ENCODE measurements at places on chromosomes 12 and 14.

- DNase-seq = peak; percentile 45
Observed at GRCh38 chr12:31205054-31205453, 120.9 kb downstream of the SINHCAF start.

DNA sequence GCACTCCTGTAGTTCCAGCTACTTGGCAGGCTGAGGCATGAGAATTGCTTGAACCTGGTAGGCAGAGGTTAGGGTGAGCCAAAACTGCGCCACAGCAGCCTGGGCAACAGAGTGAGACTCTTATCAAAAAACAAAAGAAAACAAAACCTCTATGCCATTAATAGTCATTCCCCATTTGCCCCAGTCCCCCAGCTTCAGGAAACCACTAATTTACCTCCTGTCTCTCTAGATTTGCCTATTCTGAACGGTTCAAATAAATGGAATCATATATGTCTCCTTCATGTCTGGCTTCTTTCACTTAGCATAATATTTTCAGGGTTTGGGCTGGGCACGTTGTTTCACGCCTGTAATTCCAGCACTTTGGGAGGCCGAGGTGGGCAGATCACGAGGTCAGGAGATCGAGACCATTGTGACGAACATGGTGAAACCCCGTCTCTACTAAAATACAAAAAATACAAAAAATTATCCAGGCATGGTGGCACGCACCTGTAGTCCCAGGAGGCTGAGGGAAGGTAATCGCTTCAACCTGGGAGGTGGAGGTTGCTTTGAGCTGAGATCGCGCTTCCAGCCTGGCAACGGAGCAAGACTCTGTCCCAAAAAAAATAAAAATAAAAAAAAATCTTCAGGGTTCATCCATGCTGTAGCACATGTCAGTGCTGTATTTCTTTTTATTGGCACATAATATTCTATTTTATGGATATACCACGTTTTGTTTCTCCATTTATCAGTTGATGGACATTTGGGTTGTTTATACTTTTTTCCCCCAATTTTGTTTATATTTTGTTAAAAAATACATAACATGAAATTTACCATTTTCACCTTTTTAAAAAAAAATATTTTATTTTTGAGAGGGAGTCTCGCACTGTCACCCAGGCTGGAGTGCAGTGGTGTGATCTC is 31.9 kb downstream of the KNTC1 start:
- peak; percentile 17 for DNase-seq

DNA sequence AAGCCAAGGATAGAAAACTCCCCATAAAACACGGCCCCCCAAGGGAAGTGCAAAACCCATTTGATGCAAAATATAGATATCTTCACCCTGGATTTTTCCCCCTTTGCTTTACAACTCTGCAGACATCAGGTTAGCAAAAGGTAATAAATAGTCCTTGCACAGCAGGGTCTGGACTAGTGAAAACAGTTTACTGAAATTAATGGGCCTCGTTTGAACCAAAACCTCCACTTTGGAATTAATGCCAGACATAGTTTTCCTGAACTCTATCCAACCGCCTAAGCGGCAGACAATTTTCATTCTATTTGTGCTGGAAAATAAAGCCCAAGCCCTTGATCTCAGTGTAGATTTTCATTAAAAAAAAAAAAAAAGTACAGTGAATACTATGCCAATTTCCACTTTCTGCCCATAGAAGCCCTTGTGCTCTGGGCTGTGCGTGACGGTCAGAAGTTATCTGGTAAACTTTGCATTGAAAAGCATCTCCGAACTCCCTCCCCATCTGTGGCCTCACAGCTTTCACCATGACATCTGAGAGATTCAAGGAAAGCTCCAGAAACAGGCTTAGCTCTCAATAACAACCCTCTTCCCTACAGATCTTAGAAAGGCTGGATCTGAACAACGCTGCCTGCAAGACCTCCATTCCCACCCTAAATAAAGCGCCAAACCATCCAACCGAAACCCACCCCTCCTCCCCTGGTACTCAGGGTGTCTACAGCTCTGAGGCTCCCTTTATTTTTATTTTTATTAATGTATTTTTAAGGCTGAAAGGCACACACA is 11.0 kb upstream of the IRF2BPL start:
- DNase-seq = no peak

DNA sequence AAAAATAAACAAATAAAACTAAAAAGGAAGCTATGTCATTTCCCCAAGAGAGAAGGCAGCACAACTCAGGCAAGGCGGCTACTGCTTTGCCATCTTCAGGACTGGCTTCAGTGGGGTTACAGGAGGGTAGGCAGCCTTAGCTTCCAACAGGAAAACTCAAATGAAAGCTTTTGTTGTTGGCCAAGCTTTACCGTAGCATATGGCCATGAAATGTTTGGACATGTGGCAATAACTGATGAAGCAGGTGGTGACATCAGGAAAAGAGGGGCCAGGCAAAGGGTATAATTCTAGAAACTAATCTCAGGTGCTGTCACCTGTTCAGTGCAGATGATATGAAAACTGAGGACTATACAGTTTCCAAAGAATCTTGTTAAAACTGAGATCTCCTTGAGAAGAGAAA is 22.8 kb upstream of the NPFF start:
- no peak for DNase-seq

- no peak for DNase-seq
Observed at GRCh38 chr12:130286741-130287440, 50.8 kb upstream of the PIWIL1 start.

DNA sequence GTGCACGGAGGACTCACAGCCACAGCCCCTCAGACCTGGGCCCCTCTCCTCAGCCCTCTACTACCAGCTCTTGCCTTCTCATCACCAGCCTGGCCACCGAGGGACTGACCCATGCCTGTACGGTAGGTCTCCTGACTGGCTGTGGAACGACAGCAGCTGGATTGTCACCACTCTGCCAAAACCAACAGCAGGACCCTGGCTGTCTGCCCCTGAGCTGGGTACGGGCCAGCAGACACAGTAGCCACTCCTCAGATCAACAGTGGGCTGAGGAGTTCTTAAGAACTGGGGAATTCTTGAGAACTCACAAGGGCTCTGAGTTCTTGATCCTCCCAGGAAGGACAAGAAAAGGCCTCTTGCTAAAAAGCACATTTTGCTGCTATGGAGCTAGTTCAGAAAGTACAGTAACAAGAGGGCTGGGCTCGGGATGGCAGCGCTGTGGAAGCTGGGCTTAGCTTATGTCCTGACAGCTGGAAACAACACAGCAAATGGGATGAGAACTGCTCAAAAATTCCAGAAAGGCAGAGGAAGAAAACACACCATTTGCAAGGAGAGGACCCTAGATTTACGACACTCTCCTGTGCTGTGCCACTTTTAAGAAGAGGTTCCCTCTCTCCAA is 176.4 kb downstream of the ANO2 start:
- DNase-seq = no peak

DNA sequence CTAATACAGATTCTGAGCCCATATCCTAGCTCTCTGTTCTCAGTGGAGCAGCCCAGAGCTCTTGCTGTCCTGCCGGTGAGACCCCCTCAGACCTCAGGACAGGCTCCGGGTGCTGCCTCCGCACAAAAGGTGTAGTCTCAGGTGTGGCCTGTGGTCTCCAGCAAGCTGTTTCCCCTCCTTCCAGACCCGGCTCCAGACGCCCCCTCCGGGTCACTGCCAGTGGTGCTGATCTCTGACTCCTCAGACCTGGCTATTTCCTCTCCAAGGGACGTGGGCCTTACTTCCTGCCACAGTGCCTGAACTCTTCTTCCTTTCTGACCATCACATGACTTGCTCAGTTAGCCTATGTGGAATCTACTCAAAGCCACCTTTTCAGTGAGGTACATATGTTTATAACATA is 337.5 kb downstream of the GLT1D1 start:
- no peak for DNase-seq

DNA sequence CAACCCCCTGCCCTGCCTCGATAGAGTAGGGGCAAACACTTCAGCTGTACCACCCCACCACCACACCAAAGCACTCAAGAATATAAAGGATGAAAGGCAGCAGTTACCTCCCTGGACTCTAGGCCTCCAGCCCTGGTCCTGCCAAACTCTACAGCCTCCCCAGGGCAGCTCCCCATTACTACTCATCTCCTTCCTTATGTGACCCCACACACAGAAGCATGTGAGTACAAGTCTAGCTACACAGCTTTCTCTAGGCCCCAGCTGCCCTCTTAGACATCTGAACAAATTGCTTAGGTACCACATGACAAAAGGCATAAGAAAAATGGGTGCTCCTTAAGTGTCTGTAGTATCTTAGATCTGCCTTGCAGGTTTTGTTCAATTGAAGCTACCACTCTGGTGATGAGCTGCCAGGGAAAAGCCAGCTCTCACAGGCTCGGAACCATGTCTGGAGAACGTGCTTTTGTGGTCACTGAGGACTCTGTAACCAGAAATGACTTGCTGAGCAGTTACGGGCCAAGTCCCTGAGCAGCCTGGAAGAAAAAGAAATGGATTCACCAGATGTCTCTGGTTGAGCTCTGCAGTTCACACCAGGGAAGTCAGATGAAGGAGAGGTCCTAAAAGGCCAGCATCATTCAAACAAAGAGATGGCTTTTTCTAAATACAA is 32.8 kb downstream of the FMNL3 start:
- DNase-seq = no peak

- DNase-seq = no peak
Observed at GRCh38 chr12:68011882-68012207, 22.6 kb downstream of the IFNG-AS1 start.

- DNase-seq = no peak
Observed at GRCh38 chr14:91167380-91167770, 53.5 kb downstream of the DGLUCY start.

DNA sequence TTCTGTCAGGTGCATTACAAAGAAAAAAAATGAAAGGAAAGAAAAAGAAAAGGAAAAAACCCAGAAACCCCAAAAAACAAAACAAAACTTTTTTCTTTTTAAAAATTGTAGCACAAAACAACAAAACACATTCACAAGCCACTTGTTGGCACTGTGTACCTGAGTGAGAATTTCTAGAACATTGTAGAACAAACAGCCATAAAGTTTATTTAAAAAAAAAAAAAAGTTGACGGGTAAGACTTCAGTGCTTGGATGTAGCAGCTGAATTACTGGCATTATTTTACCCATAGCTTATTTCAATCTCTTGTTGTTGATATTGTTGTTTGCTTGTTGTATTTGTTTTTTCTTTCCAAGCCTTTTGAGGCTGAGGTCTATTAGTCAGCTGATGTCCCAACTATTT is 415.8 kb downstream of the SOX5 start:
- no peak for DNase-seq

GRCh38 chr12:52123487-52124186 is 44.1 kb downstream of the SMIM41 start:
- DNase-seq = peak; percentile 32

DNA sequence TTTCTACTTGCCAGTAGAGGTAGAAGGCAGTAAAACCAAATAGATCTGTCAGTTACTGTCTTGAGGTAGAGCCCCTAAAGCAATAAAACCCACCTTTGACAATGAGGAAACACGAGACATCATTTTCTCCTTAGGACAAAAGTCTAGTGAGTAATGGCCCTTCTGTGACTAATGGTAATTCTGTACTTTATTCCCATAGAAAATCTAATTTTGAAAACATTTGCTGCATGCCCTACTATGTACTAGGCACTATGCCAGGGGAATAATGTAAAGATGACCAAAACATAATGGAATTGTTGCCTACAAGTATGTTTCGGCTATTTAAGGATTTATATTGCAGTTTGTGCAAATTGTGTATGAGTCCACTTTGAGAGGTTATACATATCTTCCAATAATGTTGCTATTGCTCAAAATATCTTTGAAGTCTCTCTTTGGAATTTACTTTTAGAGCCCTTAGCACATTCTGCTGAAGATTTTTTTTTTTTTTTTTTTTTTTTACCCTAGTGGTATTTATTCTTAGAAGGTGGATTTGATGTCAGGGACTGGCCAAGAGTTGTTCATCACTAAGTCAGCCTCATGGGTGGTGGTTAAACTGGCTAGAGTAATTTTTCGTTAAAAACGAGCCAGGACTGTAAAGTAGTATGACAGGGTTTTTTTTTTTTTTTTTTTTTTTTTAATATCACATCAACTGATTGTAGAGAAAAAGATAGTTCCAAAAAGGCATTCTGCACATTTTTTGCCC is 109.7 kb downstream of the CRADD start:
- no peak for DNase-seq

- no peak for DNase-seq
Observed at GRCh38 chr14:54577494-54577893, 10.6 kb downstream of the SAMD4A start.

DNA sequence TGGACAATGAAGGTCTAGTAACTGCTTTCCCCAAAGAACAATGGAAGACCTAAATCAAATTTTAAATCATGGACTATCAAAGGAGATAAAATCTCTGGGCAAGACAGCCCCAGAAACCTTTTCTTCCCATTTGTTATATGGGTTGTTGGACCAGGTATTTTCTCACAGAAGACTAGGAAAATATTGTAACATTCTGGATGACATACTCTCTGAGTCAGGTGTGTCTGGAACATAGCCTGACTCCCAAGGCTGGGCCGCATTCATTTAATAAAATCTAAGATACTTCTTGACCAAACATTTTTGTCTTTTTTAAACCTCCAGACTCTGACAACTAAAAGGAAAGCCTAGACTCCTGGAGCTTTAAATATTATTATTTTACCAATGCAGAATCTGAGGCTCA is 87.9 kb downstream of the ATP23 start:
- DNase-seq = no peak

- DNase-seq = no peak
Observed at GRCh38 chr12:4556735-4557530, 5.1 kb upstream of the DYRK4 start.

GRCh38 chr12:22812531-22812930 is 187.6 kb downstream of the ETNK1 start:
- no peak for DNase-seq

DNA sequence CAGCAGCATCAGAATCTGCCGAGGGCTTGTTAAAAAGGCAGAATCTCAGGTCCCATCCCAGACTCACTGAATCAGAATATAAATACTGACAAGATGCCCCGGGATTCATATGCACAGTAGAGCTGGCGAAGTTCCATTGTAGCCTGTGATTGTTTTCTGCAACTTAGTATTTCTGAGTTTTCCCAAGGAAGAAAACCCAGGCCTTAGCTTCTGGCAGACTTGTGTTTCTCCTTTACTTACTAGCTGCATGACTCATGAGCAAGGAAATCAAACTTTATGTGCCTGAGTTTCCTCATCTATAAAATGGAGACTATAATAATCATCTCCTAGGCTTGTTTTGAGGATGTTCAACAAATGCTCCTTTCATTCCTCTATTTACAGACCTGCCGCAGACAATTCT is 278.5 kb upstream of the PLEKHG7 start:
- no peak for DNase-seq

- no peak for DNase-seq
Observed at GRCh38 chr14:93220509-93220908, 13.5 kb downstream of the UBR7 start.

- DNase-seq = no peak
Observed at GRCh38 chr12:122032580-122032979, 10.9 kb downstream of the BCL7A start.
